Stimulated activated CD8-positive, alpha-beta memory T cell treated with anti-CD3 and anti-CD28 coated beads, Interleukin-7, amount 100 ng/mL, for 4 hours (primary cell): ENCODE measurements at places on chromosomes 5 and 9.

GRCh38 chr9:82593501-82593900 lies 469.4 kb downstream of the RASEF start:
- DNase-seq = no peak

- no peak for DNase-seq
Observed at GRCh38 chr5:178467205-178467567, 123.0 kb downstream of the COL23A1 start.

GRCh38 chr5:79235634-79236361 lies at the start of gene JMY:
Gene JMY (plus strand): TSS chr5:79236131. CDS start chr5:79236651, 520 bp downstream.
- peak; percentile 80 for DNase-seq

DNA sequence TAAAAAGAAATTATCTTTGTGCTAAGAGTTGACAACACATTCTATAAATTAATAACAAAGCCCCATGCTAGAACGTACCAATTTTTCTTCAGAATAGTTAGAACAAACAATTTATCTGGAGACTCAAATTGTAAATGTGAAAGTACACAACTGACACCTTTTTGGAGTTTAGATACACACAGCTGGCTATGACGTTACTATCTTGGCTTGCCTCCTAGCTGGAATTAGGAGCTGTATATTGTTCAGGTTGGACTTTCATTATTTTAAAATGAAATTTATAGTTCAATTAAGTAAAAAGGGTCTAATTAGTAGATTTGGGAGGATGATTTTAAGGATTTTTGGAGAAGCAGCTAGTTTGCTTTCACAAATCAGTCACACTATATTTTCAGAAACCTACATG lies 393.9 kb upstream of the RIOK2 start:
- no peak for DNase-seq

DNA sequence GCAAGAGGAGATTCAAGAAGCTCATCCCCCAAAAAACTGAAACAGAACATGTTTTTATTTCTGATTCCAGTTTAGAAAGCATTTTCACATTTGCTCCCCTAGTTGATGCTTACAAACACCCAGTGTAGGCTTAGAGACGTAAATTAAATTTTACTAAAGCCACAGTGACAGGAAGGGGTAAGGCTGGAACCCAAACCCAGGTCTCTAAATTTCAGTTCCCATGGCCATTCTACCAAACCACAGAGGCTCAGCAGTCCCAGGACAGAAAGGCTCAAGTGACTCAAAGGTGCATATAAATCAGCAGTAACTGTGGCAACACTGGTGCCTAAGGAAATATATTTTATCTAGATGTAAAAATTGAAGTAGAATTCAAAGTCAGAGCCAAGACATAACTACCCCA lies 128.7 kb downstream of the CEP120 start:
- no peak for DNase-seq

DNA sequence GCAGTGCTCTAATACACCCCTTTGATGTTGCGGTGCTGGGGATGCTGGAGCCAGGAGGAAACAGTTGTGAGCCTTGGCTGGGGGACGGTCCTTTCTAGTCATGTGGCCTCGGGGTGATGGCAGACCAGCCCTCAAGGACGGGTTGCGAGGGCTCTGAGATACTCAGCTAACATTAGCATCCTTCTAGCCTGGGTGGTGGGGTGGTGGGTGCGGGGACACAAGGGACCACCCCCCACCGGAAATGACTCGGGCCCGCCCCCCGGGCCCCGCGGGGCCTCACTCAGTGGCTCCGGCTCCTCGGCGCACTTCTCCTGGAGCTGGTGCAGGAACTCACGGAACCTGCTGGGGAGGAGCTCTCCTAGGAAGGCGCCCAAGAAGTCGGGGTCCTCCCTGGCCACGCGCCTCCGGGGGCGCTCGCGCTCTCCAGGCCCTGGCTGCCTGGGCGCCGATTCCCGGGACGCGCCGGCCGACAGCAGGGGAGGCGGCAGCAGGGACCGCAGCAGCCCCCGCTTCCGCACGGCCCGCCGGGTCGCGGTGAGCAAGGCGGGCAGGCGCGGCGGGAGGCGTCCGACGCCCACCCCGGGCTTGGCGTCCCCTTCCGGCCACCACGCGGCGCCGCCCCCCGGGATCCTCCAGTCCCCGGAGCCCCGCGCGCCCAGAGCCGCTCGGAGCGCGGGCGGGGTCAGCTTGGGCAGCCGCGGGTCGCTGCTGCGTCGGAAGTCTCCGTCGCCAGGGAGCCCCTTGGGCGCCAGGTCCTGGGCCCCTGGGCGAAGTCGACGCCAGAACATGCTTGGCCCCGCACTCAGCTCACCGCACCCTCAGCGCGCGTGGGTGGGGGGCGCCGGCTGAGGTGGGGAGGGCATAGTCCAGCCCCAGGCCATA lies 873 bp downstream of the C9orf50 start:
- no peak for DNase-seq

GRCh38 chr5:162484095-162484494 lies 416.5 kb downstream of the GABRG2 start:
- no peak for DNase-seq

DNA sequence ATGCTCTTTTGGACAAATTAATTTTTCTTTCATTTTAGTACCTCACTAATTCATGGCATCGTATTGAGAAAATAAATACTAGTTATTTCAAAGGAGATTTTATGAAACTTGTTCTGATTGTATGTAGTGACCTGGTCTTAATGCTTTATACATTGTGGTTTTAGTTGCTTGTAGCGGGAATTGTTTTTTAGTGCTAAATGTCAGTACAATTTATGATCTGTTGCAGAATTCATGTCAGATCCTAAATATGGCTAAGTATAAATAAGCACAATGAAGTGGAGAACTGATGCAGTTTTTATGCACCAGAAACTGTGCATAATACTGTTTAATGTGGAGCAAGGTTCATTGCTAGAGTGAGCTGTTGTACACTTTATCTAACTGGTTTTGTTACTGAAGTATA lies 308.8 kb downstream of the PJA2 start:
- DNase-seq = no peak

DNA sequence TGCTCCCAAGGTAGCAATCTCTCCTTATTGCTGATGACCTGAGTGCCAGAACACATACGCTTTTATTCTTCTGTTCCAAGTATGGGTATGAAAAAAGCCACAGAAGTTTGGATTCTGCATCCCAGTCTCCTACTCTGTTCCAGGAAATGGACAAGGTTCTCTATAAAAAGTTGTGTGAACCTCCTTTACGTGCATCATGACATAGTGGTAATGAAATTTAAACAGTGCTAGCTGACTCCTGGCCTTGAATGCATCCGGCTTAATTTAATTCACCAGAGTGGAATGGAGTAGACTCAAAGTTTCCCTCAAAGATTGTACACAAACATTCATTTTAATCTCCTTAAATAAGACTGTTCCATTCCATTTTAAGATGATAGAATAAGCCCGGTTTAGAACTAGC lies 68.9 kb downstream of the LURAP1L start:
- no peak for DNase-seq
